Mesothelial cell of epicardium (in vitro differentiated cells): ENCODE measurements at places on chromosomes 5 and 9.

GRCh38 chr5:83026516-83026915 is 50.7 kb downstream of the TMEM167A start:
- H3K4me3 ChIP-seq = no peak overlapping the region
- H3K27me3 ChIP-seq = no peaks in the 10 kb centered on the region
- H3K4me1 ChIP-seq = peaks cover 18% of the 10 kb centered on the region

GRCh38 chr5:133641683-133642082 is 29.3 kb upstream of the FSTL4 start:
- no peak overlapping the region for H3K4me3 ChIP-seq
- no peaks in the 10 kb centered on the region for H3K4me1 ChIP-seq
- no peak overlapping the region for H3K27ac ChIP-seq
- no peaks in the 10 kb centered on the region for H3K36me3 ChIP-seq
- peaks cover 66% of the 10 kb centered on the region for H3K27me3 ChIP-seq
- DNase-seq = no peak

DNA sequence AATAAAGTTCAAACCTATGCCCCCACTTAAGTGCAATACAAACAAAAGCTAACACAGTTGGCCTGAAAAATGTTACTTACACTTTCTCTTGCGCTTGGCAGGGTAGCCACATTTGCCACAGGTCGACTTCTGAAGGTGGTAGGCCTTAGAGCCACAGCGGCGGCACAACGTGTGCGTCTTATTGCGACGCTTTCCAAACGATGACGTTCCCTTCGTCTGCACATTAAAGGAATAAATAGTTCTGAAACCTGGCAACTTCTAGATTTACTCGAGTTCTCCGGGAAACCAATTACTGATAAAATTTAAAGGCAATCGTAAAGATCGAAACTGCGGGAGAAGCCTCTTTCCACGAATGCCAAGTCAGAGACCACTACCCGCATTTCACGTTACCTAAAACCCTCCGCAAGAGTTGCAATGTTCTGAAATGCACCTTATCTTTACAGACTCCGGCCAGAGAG is 602 bp downstream of the RPL37 start:
- H3K36me3 ChIP-seq = peaks cover 34% of the 10 kb centered on the region
- DNase-seq = no peak
- H3K4me3 ChIP-seq = peak overlapping the region; percentile 97

DNA sequence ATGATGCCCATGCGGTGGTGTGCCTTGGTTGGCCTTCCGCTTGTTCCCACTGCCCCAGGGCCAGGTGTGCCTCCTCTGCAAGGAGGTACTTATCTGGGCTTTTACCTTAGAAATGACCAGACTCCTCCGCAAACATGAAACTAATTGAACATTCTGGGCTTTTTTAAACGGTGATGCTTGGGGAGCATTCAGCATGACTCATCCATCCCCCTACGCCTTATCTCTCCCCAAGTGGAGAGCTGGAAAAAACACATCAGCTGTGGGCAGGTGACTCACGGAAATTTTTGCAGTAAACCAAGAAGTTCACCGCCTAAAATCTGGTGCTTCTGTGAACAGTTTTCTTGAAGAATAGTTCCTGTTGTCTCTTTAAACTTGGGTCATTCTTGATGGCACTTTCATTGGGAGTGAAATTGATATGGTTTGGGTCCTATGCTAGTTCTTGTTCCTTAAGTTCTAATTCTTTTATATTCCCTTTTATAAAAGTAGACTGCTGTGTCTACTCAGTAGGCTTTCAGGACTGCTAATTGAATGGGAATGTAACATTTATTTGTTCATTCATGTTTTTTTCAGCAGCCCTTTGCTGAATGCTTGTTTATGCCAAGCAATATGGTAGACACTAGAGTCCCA is 39.6 kb downstream of the SFXN1 start:
- peaks cover 57% of the 10 kb centered on the region for H3K36me3 ChIP-seq
- no peak overlapping the region for H3K27ac ChIP-seq
- H3K4me3 ChIP-seq = no peak overlapping the region

DNA sequence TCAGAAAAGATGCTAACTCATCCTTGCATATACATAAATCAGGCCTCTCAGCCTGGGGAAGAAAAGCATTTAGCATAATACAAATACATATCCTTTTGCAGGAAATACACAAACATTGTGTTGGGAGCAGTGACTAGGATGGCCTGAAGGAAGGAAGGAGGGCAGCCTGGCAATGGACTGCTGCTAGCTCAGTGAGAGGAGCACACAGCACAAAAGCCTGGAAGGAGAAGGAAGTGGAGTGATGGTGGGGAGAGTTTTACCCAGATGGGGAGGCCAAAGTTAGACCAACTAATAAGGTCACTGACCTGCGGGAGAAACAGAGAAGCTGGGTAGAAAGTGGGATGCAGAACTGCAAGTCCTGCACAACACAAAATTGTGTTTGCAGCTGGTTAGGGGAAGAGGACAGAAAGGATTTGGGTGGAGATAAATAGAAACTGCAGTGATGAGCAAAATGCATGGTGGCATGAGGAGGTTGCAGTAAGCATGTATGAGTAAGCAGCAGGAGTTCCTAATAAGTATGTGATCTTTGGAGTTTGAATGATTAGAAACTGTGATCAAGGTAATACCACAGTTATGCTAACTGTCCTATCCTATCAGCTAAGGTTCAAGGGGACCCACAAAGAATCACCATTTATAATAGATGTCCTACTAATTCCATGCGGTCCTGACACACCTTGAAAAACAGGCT is 39.5 kb downstream of the SEMA6A start:
- H3K27me3 ChIP-seq = no peaks in the 10 kb centered on the region
- no peak for DNase-seq
- H3K27ac ChIP-seq = no peak overlapping the region
- H3K4me3 ChIP-seq = no peak overlapping the region

- no peaks in the 10 kb centered on the region for H3K36me3 ChIP-seq
- H3K27me3 ChIP-seq = no peaks in the 10 kb centered on the region
- H3K4me1 ChIP-seq = peaks cover 25% of the 10 kb centered on the region
Measured at GRCh38 chr9:128550770-128551656, 1.4 kb upstream of the SPTAN1 start.

- peaks cover 23% of the 10 kb centered on the region for H3K36me3 ChIP-seq
- H3K27me3 ChIP-seq = no peaks in the 10 kb centered on the region
- no peak overlapping the region for H3K27ac ChIP-seq
- no peak overlapping the region for H3K4me3 ChIP-seq
- no peak for DNase-seq
- H3K4me1 ChIP-seq = no peaks in the 10 kb centered on the region
Measured at GRCh38 chr5:132907161-132907560, 33.7 kb downstream of the LEAP2 start.

GRCh38 chr9:86082870-86083269 is 16.5 kb downstream of the GOLM1 start:
- no peak for DNase-seq
- peaks cover 29% of the 10 kb centered on the region for H3K4me1 ChIP-seq
- H3K27me3 ChIP-seq = no peaks in the 10 kb centered on the region

DNA sequence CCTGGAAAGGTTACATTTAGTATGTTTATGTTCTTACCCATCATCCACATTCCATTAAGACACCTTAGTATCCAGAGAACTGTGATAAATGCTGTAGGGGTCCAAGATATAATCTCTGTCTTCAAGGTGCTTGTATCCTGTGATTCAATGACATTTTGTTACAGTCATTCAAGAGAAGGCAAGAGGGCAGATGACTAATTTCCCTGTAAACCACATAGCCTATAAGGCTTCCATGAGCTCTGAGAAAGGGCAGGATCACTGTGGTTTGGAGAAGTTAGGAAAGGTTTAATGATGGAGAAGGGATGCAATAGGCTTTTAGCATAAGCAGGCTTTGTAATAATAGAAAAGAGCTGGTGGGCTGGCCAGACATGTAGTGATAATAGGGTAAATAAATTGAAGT is 40.0 kb downstream of the PAPPA start:
- H3K27me3 ChIP-seq = no peaks in the 10 kb centered on the region
- no peak for DNase-seq
- H3K4me3 ChIP-seq = no peak overlapping the region

GRCh38 chr5:989961-990530 is 18.6 kb upstream of the NKD2 start:
- H3K27ac ChIP-seq = no peak overlapping the region
- H3K36me3 ChIP-seq = peaks cover 7% of the 10 kb centered on the region
- peaks cover 24% of the 10 kb centered on the region for H3K4me1 ChIP-seq

DNA sequence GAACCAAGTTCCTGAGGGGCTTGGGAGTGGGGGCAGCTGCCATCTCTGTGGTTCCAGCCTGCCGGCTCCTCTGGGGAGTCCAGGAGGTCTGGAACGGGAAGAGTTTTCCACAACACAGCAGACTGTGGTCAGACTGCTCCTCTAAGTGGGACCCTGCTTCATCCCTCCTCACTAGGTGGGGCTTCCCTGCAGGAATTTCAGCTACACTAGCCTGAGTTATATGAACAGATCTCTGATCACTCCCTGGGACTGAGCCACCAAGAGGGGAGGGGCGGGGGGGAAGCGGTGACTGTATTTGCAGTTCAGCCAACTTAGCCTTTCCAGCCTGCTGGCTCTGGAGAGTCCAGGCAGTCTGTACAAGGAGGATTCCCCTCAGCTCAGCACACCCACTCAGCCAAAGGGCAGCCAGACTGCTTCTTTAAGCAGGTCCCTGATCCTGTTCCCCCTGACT is 19.4 kb downstream of the DTWD2 start:
- no peak for DNase-seq
- H3K4me3 ChIP-seq = no peak overlapping the region
- no peaks in the 10 kb centered on the region for H3K27me3 ChIP-seq
- peaks cover 27% of the 10 kb centered on the region for H3K36me3 ChIP-seq
- no peaks in the 10 kb centered on the region for H3K4me1 ChIP-seq
- no peak overlapping the region for H3K27ac ChIP-seq

DNA sequence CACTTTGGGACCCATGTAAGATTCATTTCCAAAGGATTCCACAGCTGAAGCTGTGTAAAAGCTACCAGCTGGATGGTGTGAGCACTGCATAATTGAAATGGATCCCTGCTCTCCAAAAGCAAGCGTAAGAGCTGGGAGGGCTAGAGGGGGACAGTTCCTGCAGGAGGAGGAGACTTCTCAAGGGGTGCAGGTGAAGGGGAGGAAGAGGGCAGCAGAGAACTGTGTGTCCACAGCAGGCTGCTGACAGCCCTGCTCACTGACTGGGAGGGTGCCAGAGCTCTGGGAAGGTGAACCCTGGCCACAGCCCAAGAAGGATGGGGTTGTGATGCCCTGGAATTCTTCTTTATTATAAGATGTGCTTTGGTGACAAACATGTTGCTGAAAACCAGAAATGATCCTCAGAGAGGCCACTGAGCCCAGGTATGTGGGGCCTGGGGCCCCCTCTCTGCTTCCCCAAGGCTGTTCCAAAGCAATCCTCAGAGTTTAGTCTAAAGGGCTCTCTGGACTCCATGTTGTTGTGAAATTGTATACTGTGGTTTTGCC is 112.8 kb upstream of the SLC25A48 start:
- H3K4me3 ChIP-seq = no peak overlapping the region
- no peak for DNase-seq
- peaks cover 35% of the 10 kb centered on the region for H3K4me1 ChIP-seq
- H3K27ac ChIP-seq = no peak overlapping the region

DNA sequence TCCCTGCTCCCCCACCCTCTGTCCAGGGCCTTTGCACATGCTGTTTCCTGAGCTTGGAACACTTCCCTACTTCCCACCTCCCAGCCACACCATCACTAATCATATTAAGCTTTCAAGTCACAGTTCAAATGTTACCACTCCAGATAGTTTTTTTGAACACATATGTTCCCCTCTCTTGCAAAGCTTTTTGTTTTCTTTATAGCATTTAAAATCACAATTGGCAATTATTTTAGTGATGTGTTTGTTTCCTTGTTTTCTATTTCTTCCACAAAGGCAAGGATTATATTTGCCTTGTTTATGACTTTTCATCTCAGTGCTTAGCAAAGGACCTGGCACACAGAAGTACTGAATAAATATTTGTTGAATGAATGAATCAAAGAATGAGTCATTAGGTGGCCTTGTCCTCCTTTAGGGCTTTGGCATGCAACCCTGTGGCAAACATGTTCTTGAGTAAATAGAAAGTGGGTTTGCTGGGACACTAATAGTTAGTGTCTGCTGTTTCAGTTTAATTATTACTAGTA is 386.8 kb downstream of the FGF10 start:
- H3K36me3 ChIP-seq = no peaks in the 10 kb centered on the region
- no peak overlapping the region for H3K27ac ChIP-seq
- no peaks in the 10 kb centered on the region for H3K4me1 ChIP-seq
- H3K27me3 ChIP-seq = no peaks in the 10 kb centered on the region
- DNase-seq = no peak

DNA sequence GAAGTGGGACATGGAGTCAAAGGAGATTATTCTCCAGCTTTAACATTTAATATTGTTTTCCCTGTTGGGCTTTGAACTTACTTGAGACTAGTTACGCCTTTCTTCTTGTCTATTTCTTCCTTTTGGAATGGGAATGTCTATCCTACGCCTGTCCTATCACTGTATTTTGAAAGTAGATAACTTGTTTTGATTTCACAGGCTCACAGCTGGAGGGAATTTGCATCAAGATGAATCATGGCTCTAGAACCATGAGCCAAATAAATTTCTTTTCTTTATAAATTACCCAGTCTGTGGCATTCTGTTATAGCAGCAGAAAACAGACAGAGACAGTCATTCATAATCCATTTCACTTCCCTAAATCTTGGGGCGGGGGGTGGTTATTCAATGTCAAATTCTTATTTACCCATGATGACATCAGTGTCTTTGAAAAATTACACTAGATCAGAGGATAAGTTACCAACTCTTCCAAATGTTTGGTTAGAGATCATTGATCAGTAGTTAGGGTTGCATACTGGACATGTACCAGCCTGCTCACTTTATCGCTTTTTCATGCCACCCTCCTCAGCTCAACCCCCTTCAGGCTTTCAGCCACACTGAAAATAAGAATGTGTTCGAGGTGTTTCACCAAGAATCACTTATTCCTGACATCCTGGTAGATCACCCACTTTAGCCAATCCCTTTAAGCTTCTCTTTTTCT is 419.6 kb upstream of the PIK3R1 start:
- H3K27me3 ChIP-seq = no peaks in the 10 kb centered on the region
- DNase-seq = no peak
- peaks cover 7% of the 10 kb centered on the region for H3K4me1 ChIP-seq
- peaks cover 8% of the 10 kb centered on the region for H3K36me3 ChIP-seq
- no peak overlapping the region for H3K4me3 ChIP-seq
- H3K27ac ChIP-seq = no peak overlapping the region

GRCh38 chr9:68931821-68932220 is 82.1 kb downstream of the PRKACG start:
- H3K27ac ChIP-seq = no peak overlapping the region
- peaks cover 10% of the 10 kb centered on the region for H3K4me1 ChIP-seq
- no peaks in the 10 kb centered on the region for H3K36me3 ChIP-seq
- DNase-seq = no peak
- H3K4me3 ChIP-seq = no peak overlapping the region
- H3K27me3 ChIP-seq = no peaks in the 10 kb centered on the region

DNA sequence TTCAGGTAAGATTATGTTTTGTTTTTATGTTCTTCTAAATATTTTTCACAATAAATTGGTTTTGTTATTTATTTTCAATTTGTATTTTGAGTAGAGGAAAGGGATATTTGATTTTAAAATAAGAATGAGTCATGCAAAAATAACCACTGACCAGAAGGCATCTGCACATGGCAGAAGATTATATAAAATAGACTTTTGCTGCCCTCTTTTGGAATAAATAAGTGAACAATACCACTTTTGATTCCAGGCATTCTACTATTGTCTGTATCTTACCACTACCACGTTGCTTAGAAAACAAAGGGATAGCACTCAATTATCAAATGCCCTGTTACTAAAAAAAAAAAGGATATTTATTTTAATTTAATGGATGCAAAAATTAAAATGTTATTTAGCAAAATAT is 227.3 kb upstream of the ITGA1 start:
- peaks cover 3% of the 10 kb centered on the region for H3K4me1 ChIP-seq
- H3K27me3 ChIP-seq = peaks cover 7% of the 10 kb centered on the region
- no peak overlapping the region for H3K27ac ChIP-seq
- H3K4me3 ChIP-seq = no peak overlapping the region
- no peak for DNase-seq

GRCh38 chr5:128538250-128539037 is 399 bp upstream of the FBN2 start:
- H3K27ac ChIP-seq = peak overlapping the region; percentile 47
- peak; percentile 84 for DNase-seq
- H3K4me1 ChIP-seq = peaks cover 23% of the 10 kb centered on the region
- H3K4me3 ChIP-seq = peak overlapping the region; percentile 86
- H3K36me3 ChIP-seq = no peaks in the 10 kb centered on the region
